ENCODE measurements at places on chromosomes 1 and 21. TPM values are rescaled to one million over a fixed set of nuclear protein-coding genes. Genes with fewer than 3 reads are reported as not detected.

DNA sequence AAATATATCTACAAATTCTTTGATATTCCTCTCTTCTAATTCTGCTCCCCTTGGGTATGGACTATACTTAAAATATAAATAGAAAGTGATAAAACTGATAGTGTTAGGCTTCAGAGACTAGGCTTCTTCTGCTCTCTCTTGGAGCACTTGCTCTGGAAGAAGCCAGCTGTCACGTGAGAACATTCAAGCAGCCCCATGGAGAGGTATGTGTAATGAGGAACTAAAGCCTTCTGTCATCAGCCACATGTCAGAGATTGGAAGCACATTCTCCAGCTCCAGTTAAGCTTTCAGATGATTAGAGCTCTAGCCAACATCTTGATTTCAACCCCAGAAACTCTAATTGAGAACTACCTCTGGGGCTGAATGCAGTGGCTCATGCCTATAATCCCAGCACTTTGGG is 34.3 kb downstream of the XKR8 start:
- no peaks in the 10 kb centered on the region for H3K4me1 ChIP-seq
- H3K27me3 ChIP-seq, result no peaks in the 10 kb centered on the region
- no peak overlapping the region for H3K4me3 ChIP-seq
- DNase-seq, result no peak

DNA sequence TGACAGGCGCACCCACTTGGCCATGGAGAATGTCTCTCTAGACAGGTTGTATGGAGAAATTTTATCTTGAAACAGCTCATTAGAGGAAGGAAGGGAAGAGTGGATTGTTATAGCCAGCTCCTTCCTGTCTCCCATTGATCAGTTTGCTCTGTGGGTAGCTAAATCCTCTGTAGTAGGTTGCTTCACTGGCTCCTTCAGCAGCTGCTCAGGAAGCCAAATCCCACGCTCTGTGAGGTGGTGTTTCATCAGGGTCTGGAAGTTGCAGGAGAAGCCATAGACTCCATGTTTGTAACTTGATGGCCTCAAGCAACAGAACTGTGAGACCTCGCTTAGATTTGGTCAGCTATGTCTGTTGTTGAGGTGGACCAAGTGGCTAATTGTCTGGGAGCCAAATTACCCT is 6.8 kb upstream of the NFYC start:
- peaks cover 4% of the 10 kb centered on the region for H3K4me1 ChIP-seq
- H3K27ac ChIP-seq, result no peak overlapping the region
- H3K27me3 ChIP-seq, result no peaks in the 10 kb centered on the region
- H3K4me3 ChIP-seq, result no peak overlapping the region
- no peak for DNase-seq
- peaks cover 21% of the 10 kb centered on the region for H3K36me3 ChIP-seq

- DNase-seq, result no peak
- no peak overlapping the region for H3K27ac ChIP-seq
- no peaks in the 10 kb centered on the region for H3K4me1 ChIP-seq
- no peaks in the 10 kb centered on the region for H3K36me3 ChIP-seq
Observed at GRCh38 chr1:42731585-42731984, 8.5 kb downstream of the CLDN19 start.

GRCh38 chr1:52142220-52143183 is 613 bp downstream of the ZFYVE9 start:
- peak overlapping the region; percentile 98 for H3K27ac ChIP-seq
- H3K36me3 ChIP-seq, result no peaks in the 10 kb centered on the region

GRCh38 chr1:110460253-110461220 is 9.6 kb downstream of the PROK1 start:
- H3K27ac ChIP-seq, result no peak overlapping the region
- DNase-seq, result peak; percentile 94
- peaks cover 25% of the 10 kb centered on the region for H3K4me1 ChIP-seq
- no peaks in the 10 kb centered on the region for H3K27me3 ChIP-seq
- no peaks in the 10 kb centered on the region for H3K36me3 ChIP-seq

GRCh38 chr1:182329471-182329870 is 62.1 kb downstream of the GLUL start:
- no peak overlapping the region for H3K27ac ChIP-seq
- no peaks in the 10 kb centered on the region for H3K27me3 ChIP-seq
- no peak for DNase-seq
- no peaks in the 10 kb centered on the region for H3K4me1 ChIP-seq
- no peaks in the 10 kb centered on the region for H3K36me3 ChIP-seq
- H3K4me3 ChIP-seq, result no peak overlapping the region

GRCh38 chr1:105874621-105875020 is 1181.9 kb upstream of the PRMT6 start:
- no peaks in the 10 kb centered on the region for H3K4me1 ChIP-seq
- no peaks in the 10 kb centered on the region for H3K27me3 ChIP-seq
- no peaks in the 10 kb centered on the region for H3K36me3 ChIP-seq
- no peak for DNase-seq
- no peak overlapping the region for H3K27ac ChIP-seq

DNA sequence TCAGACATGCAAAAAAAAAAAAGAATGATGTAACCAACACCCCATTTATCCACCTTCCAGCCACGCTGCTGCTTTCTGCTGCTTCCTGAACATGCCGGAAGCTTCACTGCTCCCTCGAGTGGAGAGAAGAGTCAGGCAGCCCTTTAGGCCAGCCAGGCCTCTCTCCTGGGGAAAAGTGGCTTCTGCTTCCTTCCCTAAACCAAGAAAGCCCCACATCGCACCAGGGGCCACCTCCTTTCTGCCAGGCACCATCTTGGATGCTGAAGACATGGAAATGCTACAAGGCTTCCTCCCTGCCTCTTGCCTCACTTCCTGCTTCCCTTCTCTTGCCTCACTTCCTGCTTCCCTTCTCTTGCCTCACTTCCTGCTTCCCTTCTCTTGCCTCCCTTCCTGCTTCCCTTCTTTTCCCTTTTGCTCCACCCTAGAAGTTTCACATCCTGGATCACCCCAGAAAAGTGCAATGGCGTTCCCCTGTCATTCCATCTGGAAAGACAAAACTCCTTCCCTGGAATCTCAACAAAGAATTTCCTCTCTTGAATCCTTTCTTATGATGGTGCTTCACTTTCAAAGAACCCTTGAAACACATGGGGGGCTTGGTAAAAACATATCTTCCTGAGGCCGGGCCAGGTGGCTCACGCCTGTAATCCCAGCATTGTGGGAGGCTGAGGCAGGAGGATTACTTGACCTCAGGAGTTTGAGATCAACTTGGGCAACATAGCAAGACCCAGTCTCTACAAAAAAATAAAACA is 18.7 kb downstream of the TNFRSF8 start:
- no peaks in the 10 kb centered on the region for H3K27me3 ChIP-seq
- no peak overlapping the region for H3K27ac ChIP-seq
- H3K36me3 ChIP-seq, result no peaks in the 10 kb centered on the region
- no peak overlapping the region for H3K4me3 ChIP-seq
- DNase-seq, result no peak

GRCh38 chr1:48674641-48675040 is 102.0 kb downstream of the BEND5 start:
- no peaks in the 10 kb centered on the region for H3K4me1 ChIP-seq
- no peak for DNase-seq
- no peak overlapping the region for H3K4me3 ChIP-seq
- no peaks in the 10 kb centered on the region for H3K36me3 ChIP-seq
- H3K27me3 ChIP-seq, result no peaks in the 10 kb centered on the region
- no peak overlapping the region for H3K27ac ChIP-seq

GRCh38 chr1:41919764-41920397 is 1.2 kb upstream of the HIVEP3 start:
- H3K27me3 ChIP-seq, result no peaks in the 10 kb centered on the region
- DNase-seq, result no peak
- H3K4me3 ChIP-seq, result peak overlapping the region; percentile 33
- no peaks in the 10 kb centered on the region for H3K36me3 ChIP-seq

DNA sequence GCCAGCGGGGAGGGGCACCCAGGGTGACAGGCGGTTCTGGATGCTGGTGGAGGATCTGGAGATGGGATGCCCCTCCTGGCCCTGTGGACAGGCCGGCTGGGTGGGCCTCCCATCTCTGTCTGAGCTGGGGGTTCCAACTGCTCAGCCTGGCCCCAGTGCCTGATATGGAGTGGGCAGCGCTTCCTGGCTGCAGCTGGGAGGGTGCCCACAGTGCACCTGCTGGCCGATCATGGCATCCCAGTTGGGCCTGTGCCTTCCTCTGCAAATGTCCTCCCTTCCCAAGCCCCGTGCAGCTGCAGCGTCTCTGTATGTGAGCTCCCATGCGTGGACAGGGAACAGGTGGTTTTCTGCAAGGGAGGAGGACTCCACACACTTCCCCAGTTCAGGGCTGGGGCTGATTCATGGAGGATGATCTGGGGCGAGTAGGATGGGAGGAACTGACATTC is 2.1 kb downstream of the PFKL start:
- H3K4me1 ChIP-seq, result peaks cover 66% of the 10 kb centered on the region
- DNase-seq, result no peak
- no peak overlapping the region for H3K4me3 ChIP-seq
- no peaks in the 10 kb centered on the region for H3K27me3 ChIP-seq
- H3K27ac ChIP-seq, result no peak overlapping the region

DNA sequence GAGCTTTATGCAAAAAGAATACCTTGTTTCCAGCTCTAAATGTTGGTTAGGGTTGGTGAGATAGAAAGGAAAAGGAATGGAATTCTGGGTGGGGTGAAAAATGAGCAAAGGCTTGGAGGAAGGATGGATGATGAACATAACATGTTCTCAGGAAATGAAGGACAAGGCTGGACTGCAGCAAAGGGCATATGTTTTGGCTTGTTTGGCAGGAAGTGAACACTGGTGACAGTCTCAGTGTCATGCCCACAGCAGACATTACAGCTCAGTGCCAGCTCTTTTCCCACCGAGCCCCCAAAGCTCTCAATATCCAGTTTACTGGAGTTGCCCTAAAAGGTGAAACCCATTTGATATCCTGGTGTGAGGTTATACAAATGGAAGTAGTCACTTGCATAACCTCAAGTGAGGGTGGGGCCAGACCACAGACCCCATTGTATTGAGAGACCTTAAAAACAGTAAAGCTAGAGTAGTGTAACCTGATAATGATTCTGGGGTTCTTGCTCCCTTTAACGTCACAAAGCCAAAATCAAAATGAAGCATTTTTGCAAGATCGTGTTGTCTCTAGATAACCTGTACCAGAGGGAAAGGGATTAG is 270.6 kb downstream of the NFIA start:
- H3K4me3 ChIP-seq, result no peak overlapping the region
- no peak for DNase-seq
- peaks cover 15% of the 10 kb centered on the region for H3K36me3 ChIP-seq
- no peak overlapping the region for H3K27ac ChIP-seq
- no peaks in the 10 kb centered on the region for H3K27me3 ChIP-seq

DNA sequence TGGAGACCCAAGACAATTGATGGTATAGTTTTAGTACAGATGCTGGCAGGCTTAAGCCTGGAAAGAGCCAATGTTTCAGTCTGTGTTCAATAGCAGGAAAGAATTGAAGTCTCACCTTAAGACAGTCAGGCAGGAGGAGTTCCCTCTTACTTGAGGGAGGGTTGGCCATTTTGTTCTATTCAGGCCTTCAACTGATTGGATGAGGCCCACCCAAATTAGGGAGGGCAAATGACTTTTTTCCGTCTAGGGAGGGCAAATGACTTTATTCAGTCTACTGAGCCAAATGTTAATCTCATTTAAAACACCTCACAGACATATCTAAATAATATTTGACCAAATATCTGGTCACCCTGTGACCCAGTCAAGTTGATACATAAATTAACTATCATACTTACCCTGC is 31.4 kb upstream of the ELAVL4 start:
- DNase-seq, result no peak
- H3K4me1 ChIP-seq, result no peaks in the 10 kb centered on the region
- no peaks in the 10 kb centered on the region for H3K27me3 ChIP-seq
- H3K27ac ChIP-seq, result no peak overlapping the region

GRCh38 chr1:155884982-155885381 is 25.6 kb downstream of the SYT11 start:
- H3K27ac ChIP-seq, result no peak overlapping the region
- no peaks in the 10 kb centered on the region for H3K4me1 ChIP-seq
- no peak for DNase-seq
- no peaks in the 10 kb centered on the region for H3K27me3 ChIP-seq

DNA sequence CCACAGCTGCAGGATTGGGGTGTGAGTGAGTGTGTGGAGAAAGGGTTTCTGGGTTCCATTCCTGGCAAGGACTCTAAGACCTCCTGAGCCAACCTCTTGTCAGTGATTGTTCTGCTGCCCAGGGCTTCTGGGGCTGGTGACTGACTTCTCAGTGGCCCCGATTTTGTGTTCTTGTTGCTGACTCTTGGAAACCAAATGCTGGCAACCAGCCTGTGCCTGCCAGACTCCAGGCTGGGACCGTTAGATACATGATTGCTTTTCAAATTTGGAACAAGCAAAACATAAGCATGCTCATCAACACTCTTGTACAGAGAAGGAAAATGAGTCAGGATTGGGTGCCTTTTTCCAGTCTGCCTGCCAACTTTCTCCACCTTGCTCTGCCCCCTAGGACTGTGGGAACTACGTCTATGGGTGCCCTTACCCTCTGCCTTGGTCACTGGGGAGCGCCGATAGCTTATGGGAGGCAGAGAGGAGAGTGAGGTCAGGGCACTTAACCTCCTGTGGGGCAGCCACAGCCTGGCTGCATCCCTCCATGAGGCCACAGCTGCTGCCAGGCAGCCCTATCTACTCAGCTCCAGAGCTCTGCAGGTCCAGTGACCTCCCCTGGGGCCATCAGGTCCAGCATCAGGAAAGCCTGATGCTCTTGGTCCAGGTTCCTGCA is 39.3 kb upstream of the EPS8L3 start:
- H3K4me3 ChIP-seq, result no peak overlapping the region
- DNase-seq, result no peak
- no peaks in the 10 kb centered on the region for H3K36me3 ChIP-seq
- peak overlapping the region; percentile 52 for H3K27ac ChIP-seq
- peaks cover 19% of the 10 kb centered on the region for H3K4me1 ChIP-seq

- no peak for DNase-seq
- no peak overlapping the region for H3K27ac ChIP-seq
- no peaks in the 10 kb centered on the region for H3K4me1 ChIP-seq
- no peaks in the 10 kb centered on the region for H3K36me3 ChIP-seq
- no peaks in the 10 kb centered on the region for H3K27me3 ChIP-seq
Observed at GRCh38 chr1:163307479-163308171, 14.1 kb upstream of the NUF2 start.

DNA sequence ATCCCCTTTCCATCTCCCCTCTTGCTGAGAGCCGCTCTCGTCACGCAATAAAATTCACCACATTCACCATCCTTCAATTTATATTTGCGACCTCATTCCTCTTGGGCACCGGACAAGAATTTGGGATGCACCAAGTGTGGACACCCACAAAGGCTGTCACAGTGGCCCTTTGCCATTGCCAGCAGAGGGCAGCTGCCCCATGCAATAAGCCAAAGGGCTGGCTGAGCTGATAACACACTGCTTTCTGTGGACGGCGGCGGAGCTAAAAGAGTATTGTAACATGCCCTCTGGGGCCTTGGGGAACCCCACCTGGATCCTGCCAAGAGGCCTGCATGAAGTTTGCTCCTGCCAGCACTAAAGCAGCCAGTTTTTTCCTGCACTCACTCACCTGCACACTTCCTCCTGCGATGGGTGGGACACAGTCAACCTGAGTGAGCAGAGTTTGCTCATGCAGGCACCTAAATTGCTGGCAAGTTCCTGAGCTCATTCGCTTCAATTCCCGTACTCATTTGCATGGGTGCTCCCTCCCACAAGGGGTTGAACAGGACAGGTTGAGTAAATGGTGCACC is 792.3 kb upstream of the ADAMTS5 start:
- H3K4me1 ChIP-seq, result peaks cover 3% of the 10 kb centered on the region
- H3K4me3 ChIP-seq, result no peak overlapping the region
- H3K36me3 ChIP-seq, result no peaks in the 10 kb centered on the region
- no peaks in the 10 kb centered on the region for H3K27me3 ChIP-seq
- DNase-seq, result no peak

- H3K4me1 ChIP-seq, result no peaks in the 10 kb centered on the region
- no peaks in the 10 kb centered on the region for H3K27me3 ChIP-seq
- no peak for DNase-seq
- H3K27ac ChIP-seq, result no peak overlapping the region
Observed at GRCh38 chr1:7589774-7590425, 181.2 kb upstream of the VAMP3 start.

Gene AJAP1
- 0.42 TPM for total RNA-seq

Gene TGFB2
- total RNA-seq, result 5.3 TPM

Gene DNAJC28
- 1.8 TPM for total RNA-seq

Gene SCAF4
- total RNA-seq, result 18.8 TPM

Measured in esophagus muscularis mucosa (tissue), 4 donors.